ENCODE measurements at places on chromosomes 1 and 21. TPM values are rescaled to one million over a fixed set of nuclear protein-coding genes. Genes with fewer than 3 reads are reported as not detected.
A peak's percentile ranks its signal among the peaks of the same experiment; 100 is the strongest.

DNA sequence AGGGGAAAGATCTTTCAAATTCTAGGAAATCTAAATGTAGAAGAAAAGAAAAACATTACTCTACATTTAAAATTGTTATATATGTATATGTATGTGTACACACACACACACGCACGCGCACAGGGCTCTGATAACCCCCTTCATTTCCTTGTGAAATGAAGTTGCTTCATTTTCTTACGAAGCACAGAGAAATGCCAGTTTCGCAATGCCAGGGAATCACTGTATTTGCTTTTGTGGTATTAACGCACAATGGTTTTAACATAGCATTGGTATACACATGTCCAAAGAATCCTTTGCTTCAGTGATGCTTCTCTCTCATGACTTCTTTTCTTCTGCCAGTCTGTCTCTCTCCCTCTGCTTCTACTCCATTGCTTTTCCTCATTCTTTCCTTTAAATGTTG lies 8.4 kb upstream of the DDAH1 start:
- no peak overlapping the region for H3K4me3 ChIP-seq
- no peaks in the 10 kb centered on the region for H3K27me3 ChIP-seq
- H3K27ac ChIP-seq, result no peak overlapping the region
- peaks cover 17% of the 10 kb centered on the region for H3K36me3 ChIP-seq
- no peak for DNase-seq

Gene NAXE
- 59.2 TPM for total RNA-seq

DNA sequence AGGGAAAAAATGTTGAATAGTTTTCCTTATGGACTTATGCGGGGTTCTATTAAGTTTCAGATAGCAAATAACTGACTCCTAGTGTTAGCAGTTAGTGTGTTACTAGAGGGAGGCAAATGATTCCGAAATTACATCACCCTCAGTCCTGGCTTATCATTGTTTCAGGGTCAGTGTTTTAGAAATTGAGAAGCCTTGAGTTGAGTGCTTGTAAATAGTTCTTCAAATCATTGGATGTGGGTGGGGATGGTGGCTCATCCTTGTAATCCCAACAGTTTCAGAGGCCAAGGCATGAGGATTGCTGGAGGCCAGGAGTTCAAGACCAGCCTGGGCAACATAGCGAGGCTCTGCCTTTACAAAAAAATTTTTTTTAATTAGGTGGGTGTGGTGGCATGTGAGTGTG lies 21.3 kb downstream of the SOAT1 start:
- H3K36me3 ChIP-seq, result peaks cover 14% of the 10 kb centered on the region
- H3K4me1 ChIP-seq, result peaks cover 3% of the 10 kb centered on the region
- no peak overlapping the region for H3K4me3 ChIP-seq
- no peak overlapping the region for H3K27ac ChIP-seq
- H3K27me3 ChIP-seq, result no peaks in the 10 kb centered on the region

Gene ARL8A
- total RNA-seq, result 75.8 TPM

Gene LIX1L
- total RNA-seq, result 52.2 TPM

GRCh38 chr1:89672489-89673183 lies 39.7 kb downstream of the LRRC8C start:
- DNase-seq, result no peak
- no peak overlapping the region for H3K4me3 ChIP-seq
- H3K4me1 ChIP-seq, result peaks cover 27% of the 10 kb centered on the region
- H3K27ac ChIP-seq, result no peak overlapping the region
- H3K36me3 ChIP-seq, result no peaks in the 10 kb centered on the region

DNA sequence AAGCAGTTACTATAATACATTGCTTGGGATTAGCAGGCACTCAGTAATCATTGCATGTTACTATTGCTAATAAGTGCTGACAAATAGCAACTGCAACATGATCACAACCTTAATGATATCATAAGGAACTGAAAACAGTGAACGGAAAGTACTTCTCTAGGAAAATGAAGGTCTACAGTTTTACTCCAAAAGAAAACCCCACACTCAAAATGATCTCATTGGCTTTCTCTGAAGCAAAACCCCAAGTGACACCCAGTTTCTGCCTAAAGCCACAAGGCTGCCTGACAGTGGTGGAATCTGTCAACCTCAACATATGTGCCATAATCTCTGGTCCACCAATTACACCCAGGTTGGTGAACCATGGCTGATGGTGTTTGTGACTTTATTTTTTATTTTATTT lies 137.6 kb downstream of the PTGER3 start:
- no peaks in the 10 kb centered on the region for H3K4me1 ChIP-seq
- no peak for DNase-seq
- H3K27me3 ChIP-seq, result no peaks in the 10 kb centered on the region
- no peaks in the 10 kb centered on the region for H3K36me3 ChIP-seq

- no peaks in the 10 kb centered on the region for H3K27me3 ChIP-seq
- H3K27ac ChIP-seq, result no peak overlapping the region
- H3K4me3 ChIP-seq, result no peak overlapping the region
- DNase-seq, result no peak
- H3K36me3 ChIP-seq, result peaks cover 3% of the 10 kb centered on the region
- H3K4me1 ChIP-seq, result peaks cover 16% of the 10 kb centered on the region
Measured at GRCh38 chr1:33004613-33005012, 32.1 kb downstream of the AK2 start.

- no peak overlapping the region for H3K4me3 ChIP-seq
- H3K27ac ChIP-seq, result no peak overlapping the region
- H3K4me1 ChIP-seq, result peaks cover under 1% of the 10 kb centered on the region
- no peaks in the 10 kb centered on the region for H3K27me3 ChIP-seq
- peaks cover 7% of the 10 kb centered on the region for H3K36me3 ChIP-seq
Measured at GRCh38 chr1:233127157-233127556, 168.4 kb downstream of the PCNX2 start.

GRCh38 chr1:109392788-109393616 lies 4.7 kb downstream of the SORT1 start:
- peak overlapping the region; percentile 95 for H3K27ac ChIP-seq
- H3K4me1 ChIP-seq, result peaks cover 80% of the 10 kb centered on the region
- no peak for DNase-seq
- H3K27me3 ChIP-seq, result no peaks in the 10 kb centered on the region
- peaks cover 3% of the 10 kb centered on the region for H3K36me3 ChIP-seq
- peak overlapping the region; percentile 60 for H3K4me3 ChIP-seq

DNA sequence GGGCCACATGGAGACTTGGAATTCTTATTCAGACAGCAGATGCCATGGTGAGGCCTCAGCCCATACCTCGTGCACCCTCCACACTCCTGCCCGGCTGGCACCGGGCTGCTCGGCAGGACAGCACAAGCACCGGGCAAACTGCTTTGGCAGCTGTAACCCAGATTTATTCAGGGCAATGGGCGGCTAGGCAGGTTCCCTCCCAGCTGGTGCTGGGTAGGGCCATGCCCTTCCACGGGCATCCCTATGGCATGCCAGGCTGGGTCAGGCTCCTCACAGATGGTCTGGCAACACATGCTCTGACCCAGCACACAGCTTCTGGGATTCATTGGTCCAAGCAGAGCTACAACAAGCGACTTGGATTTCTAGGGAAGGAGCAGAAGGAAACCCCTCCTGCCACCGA lies 53.4 kb downstream of the ATP1A1 start:
- no peaks in the 10 kb centered on the region for H3K4me1 ChIP-seq
- no peaks in the 10 kb centered on the region for H3K36me3 ChIP-seq

GRCh38 chr21:41500931-41501381 lies 7.0 kb downstream of the TMPRSS2 start:
- no peaks in the 10 kb centered on the region for H3K36me3 ChIP-seq
- no peak overlapping the region for H3K27ac ChIP-seq
- no peaks in the 10 kb centered on the region for H3K4me1 ChIP-seq
- DNase-seq, result no peak

Gene NTRK1
- total RNA-seq, result not detected

DNA sequence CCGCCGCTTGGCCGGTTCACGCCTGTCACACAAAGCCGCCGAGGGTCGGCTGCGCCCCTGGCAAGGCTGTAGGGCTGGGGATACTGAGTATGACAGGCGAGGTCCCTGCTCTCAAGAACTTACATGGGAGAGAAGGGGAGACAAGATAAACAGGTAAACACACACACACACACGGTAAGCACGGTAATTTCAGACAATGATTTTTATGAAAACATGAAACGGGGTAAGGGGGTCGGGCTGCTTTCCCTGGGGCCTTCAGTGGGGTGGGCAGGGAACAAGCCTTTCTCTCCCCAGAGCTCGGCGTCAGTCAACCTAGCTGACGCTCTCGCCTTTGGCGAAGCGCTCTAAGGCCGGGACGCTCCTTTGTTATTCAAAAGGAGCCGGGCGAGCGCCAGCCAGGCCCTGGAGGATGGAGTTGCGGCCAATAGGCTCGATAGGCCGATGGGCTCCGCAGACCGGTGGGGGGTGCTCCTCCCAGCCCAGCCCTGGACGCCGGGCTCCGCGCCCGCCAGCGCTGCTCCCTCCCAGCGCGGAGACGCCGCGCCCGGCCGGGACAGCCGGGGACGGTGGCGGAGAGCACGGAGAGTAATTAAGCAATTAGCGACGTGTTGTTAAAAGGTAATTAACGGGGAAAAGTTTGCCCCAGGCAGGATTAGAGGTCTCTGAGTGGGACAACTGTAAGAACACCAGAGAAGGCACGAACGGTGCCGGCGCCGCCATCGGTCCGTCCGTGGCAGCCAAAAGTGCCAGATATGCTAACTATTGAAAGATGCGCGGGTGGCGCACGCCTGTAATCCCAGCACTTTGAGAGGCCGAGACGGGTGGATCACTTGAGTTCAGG lies 950 bp upstream of the INKA2 start:
- no peaks in the 10 kb centered on the region for H3K27me3 ChIP-seq
- DNase-seq, result peak; percentile 90
- peak overlapping the region; percentile 93 for H3K4me3 ChIP-seq
- H3K36me3 ChIP-seq, result no peaks in the 10 kb centered on the region

DNA sequence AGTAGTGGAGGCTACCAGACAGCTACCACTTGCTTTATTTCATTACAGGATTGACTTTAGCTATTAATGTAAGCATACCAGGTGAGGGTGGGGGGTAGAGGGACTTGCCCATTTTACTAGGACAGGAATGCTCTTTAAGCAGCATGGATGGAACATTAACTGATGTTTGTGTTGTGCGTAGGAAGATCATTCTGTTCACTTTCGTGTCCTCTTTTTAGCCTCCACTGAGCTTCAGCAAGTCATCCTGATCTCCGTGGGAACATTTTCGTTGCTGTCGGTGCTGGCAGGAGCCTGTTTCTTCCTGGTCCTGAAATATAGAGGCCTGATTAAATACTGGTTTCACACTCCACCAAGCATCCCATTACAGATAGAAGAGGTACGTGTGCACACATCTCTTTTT lies 29.3 kb downstream of the IFNGR2 start:
- H3K4me1 ChIP-seq, result peaks cover 40% of the 10 kb centered on the region
- peak overlapping the region; percentile 18 for H3K27ac ChIP-seq
- H3K27me3 ChIP-seq, result no peaks in the 10 kb centered on the region
- H3K4me3 ChIP-seq, result no peak overlapping the region
- H3K36me3 ChIP-seq, result peaks cover 49% of the 10 kb centered on the region

DNA sequence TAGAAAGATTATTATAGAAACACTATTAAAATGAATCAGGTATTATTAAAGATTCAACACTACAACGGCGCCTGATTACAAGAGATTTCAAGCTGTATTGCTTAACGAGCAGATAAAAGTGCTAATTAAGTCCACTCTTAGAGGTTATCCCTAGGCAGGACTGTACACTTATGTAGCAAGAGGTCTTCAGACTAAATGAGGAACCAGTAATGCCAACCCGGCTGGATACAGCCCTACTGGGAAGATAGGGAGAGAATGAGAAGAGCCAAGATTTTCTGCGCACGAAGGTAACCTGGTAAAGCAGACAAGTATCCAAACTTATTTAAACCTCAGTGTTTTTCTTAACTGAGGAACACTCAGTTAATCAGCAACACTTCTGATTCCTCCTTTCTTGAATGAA lies 115.7 kb upstream of the HIVEP3 start:
- peaks cover 8% of the 10 kb centered on the region for H3K4me1 ChIP-seq
- H3K36me3 ChIP-seq, result no peaks in the 10 kb centered on the region
- H3K4me3 ChIP-seq, result peak overlapping the region; percentile 76
- no peak overlapping the region for H3K27ac ChIP-seq
- DNase-seq, result no peak

- no peak overlapping the region for H3K4me3 ChIP-seq
- no peak for DNase-seq
- H3K27me3 ChIP-seq, result peaks cover 13% of the 10 kb centered on the region
- no peaks in the 10 kb centered on the region for H3K36me3 ChIP-seq
Measured at GRCh38 chr1:11880911-11881748, 22.4 kb upstream of the NPPB start.

DNA sequence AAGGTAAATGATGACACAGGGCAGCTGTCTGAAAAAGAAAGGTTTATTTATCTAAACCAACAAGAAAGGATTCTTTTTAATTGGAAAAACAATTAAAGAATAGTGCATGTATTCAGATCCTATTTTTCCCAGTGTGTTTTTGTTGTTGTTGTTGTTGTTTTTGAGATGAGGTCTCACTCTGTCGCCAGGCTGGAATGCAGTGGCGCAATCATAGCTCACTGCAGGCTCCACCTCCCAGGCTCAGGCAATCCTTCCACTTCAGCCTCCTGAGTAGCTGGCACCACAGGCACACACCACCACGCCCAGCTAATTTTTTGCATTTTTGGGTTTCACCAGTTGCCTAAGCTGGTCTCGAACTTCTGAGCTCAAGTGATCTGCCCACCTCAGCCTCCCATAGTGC lies 22.1 kb downstream of the NEK2 start:
- H3K27ac ChIP-seq, result no peak overlapping the region
- no peaks in the 10 kb centered on the region for H3K27me3 ChIP-seq
- H3K36me3 ChIP-seq, result no peaks in the 10 kb centered on the region
- no peak overlapping the region for H3K4me3 ChIP-seq
- DNase-seq, result peak; percentile 44

- no peaks in the 10 kb centered on the region for H3K36me3 ChIP-seq
- peaks cover 24% of the 10 kb centered on the region for H3K4me1 ChIP-seq
- no peak overlapping the region for H3K27ac ChIP-seq
- DNase-seq, result no peak
- no peak overlapping the region for H3K4me3 ChIP-seq
- H3K27me3 ChIP-seq, result no peaks in the 10 kb centered on the region
Measured at GRCh38 chr1:238674316-238674715, 712.1 kb upstream of the CHRM3 start.

DNA sequence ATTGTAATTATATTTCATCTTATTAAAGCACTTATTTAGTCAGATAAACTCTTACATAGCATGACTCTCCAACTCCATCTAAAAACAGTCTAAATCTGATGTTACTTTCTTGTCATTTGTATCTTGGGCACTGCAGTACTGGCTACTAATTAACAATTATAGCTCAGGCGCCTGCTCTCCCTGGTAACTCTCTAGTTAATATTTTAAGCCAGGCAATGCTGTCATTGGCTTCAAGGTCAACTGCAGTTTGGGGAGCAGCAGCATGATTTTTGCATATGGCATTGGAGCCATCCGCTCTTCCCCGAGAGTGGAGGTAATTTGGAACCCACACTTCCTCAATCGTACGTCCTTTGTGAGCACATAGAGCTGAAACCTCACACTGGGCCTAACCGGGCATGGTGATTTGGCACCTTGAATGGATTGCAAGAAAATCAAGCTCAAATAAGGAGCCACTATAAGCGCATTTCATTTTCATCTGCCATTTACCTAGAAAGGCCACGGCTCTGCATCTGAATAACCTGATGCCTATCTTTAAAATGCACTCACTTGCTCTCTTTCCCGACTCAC lies 187.7 kb downstream of the KAZN start:
- H3K27ac ChIP-seq, result no peak overlapping the region
- no peak overlapping the region for H3K4me3 ChIP-seq
- H3K4me1 ChIP-seq, result no peaks in the 10 kb centered on the region
- no peaks in the 10 kb centered on the region for H3K36me3 ChIP-seq

Data from osteocyte (in vitro differentiated cells).